ENCODE measurements at places on chromosomes 12 and 14.

- no peak for DNase-seq
Measured at GRCh38 chr12:836952-837351, 84.6 kb downstream of the WNK1 start.

- DNase-seq: no peak
Measured at GRCh38 chr12:21913823-21914222, 27.4 kb downstream of the ABCC9 start.

- DNase-seq: no peak
Measured at GRCh38 chr12:22313963-22314330, 20.6 kb downstream of the ST8SIA1 start.

DNA sequence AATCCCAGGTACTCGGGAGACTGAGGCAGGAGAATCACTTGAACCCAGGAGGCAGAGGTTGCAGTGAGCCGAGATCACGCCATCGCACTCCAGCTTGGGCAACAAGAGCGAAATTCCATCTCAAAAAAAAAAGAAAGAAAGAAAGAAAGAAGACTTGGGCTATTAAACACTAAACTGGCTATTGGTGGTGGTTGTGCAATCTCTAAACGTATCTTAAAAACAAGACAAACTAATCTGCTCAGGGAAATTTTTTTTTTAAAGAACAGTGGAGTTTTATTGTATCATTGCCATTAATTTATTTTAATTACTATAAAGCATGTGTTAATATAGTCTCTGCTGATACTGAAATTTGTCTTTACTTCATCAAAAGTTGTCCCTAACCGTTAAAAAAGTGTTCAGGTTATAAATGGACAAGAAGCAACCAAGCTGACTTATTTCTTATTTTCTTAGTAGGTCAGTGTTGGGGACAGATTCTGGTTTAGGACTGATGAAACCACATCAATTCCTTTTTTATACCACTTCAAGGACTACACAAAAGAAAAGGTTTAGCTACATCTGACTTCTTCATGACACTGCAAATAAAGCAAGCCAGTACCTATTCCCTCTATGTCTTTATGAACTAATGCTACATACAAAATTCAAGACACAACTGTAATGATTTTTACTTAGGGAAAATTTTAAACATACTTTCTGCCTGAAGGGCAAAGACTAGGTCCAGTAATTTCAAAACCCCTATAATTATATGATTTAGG, 68.7 kb upstream of the KRAS start:
- no peak for DNase-seq

DNA sequence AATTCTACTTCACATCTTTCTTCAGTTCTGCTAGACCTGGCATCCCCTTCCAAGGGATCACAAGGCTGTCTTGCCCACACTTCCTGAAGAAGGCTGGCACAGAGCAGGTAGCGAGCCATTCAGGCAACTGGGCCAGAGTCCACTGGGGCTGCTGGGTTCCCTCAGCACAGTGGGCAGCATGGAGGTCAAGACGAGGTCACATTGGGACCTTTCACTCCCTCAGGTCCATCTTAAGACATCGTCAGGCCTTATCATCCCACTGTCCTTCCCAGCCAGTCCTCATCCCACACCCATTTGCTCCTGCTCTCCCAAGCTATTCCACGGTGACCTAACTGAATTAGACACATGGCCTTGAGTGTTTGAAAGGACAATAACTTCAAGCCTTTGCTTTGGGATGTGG, 143.1 kb upstream of the HIF1A start:
- no peak for DNase-seq

GRCh38 chr12:68815232-68815927, 7.4 kb downstream of the MDM2 start:
- no peak for DNase-seq

GRCh38 chr12:1970331-1970900, 33.8 kb downstream of the DCP1B start:
- DNase-seq: no peak

DNA sequence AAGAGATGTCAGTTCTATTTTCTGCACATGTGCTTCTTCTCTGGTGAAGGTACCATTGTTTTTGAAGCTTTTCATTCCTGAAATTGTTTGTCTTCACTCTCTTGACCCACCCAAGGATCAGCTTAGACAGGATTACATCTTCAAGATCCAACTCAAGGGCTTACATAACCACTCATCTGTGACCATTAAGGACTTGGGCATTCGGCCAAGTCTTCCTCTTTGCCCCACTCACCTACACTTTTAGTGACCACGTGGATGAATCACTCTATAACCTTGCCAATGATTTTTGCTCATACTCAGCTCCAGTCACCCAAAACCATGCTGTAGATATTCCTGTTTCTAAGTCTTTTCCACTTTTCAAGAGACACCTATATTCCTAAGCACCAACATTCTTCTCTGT, 36.5 kb upstream of the SSTR1 start:
- DNase-seq: no peak

DNA sequence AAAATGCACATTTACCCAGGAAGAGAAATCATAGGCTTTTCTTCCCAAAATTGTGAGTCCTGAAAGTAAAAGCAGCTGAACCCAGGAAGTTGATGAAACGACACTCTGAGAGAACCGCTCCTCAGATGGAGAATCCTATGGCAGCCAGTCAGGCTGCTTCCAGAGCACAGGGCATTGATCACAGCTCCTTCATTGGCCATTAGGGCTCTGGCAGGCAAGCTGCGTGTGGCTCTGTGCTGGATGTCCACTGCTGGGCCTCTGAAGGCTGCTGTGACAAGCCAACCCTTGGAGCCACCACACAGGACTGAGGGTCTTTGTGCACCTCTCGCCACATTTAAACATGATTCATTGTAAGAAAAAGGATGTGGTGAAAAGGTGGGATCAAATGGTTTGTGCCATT, 89.4 kb downstream of the EXOC5 start:
- DNase-seq: no peak

DNA sequence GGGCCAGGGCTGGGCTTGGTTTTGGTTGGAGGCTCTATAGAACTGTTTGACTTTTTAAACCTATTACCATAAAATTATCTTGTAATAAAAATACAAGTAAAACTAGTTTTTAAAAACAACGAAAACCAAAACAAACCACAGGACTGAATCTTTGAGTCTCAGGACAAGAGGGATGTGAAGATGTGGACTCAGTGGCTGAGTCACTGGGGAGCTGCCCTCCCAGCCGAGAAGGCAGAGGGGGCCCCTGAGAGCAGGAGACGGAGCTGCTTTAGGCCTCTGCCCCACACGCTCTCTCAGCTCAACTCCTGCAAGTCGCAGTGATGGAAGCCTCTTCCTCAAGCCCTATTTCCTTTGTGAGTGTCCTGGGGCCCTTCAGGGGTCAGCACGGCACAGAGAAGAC, 59.0 kb downstream of the CDC42BPB start:
- no peak for DNase-seq

- DNase-seq: no peak
Measured at GRCh38 chr12:130945786-130946492, 7.8 kb upstream of the ADGRD1 start.

DNA sequence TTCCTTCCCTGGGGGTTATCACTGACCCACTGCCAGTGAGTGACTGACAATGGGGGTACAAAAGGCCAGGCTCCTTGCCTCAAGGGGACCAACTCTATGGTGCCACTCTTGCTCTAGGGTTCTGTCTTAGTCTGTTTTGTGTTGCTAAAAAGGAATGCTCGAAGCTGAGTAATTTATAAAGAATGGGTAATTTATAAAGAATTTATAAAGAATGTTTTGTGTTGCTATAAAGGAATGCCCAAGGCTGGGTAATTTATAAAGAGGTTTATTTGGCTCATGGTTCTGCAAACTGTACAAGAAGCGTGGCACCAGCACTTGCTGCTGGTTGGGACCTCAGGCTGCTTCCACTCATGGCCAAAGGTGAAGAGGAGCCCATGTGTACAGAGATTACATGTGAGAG, 15.8 kb upstream of the RASSF8 start:
- no peak for DNase-seq

GRCh38 chr14:93263416-93263815, 56.4 kb downstream of the UBR7 start:
- DNase-seq: no peak

DNA sequence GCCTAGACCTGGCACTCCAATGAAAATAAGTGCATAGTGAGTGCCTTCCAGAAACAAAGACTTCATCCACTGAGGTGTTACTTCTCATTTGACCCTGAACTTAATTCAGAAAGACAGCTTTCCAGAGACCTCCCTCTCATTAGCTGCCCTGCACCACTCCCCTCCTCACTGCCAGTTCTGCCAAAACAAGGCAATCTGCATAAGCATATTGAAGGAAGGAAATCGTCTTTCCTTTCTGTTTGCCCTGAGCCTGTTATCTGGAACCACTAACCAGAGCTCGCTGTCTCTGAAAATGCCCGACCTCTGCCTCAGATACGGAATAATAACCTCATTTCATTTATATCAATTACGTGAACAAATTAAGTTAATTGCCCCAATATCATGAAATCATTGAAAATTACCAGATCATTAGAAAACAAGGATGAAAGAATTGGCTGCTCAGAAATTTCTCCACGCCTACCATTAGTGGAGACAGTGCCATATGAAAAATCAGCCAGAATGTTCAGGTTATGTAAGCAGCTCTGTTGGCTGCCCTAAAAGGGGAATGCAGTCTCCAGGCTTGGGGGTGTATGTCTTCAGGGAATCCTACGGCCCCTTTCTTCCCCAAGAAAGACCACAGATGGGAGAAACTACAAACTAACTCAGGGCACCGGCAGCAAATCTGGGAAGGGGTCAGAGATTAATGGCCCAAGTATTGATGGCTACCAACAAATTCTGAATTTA, 149.9 kb upstream of the FKBP4 start:
- DNase-seq: no peak

GRCh38 chr14:67517083-67517482, 16.0 kb upstream of the PLEKHH1 start:
- DNase-seq: no peak

DNA sequence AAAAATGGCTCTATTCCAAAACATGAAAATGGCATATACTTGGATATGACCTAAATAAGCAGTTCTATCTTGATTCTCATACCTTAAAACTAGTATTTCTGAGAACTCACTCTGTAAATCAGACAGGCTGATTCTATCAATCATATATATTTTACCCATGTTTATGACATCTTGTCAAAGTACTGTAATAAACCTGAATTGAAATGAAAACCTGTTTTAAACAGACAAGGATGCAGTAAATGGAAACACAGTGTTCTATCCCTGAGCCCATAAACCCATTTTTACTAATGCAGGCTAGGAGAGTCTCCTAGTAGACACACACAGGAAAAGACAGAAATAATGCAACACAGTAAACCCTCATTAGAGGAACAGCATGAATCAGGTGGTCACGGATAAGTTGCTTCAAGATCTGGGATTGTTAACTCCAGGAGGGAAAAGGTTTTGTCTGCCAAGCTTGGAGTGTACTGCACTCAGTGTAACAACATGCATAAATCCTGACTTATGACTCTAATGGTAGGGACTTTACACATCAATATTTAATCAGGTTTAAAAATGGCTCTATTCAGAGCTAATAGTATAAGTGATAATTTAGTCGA, 93.6 kb upstream of the CPNE8 start:
- DNase-seq: no peak

DNA sequence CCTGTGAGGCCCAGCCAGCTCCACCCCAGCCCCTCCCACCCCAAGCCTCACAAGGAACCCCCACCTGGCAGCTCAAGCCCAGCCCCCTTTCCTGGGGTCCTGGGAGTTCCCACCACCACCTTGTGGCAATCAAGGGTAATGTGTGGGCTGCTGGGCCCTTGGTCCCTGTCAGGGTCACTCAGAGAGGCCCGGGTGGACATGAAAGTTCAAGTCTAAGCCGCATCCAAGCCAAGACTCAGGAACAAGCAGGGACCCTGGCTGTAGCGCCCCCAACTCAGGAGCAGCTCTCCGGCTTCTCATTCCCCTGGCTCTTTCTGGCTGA, 106.4 kb upstream of the C14orf180 start:
- DNase-seq: no peak

GRCh38 chr14:105421723-105422615, 2.3 kb downstream of the MTA1 start:
- no peak for DNase-seq
